ENCODE measurements at places on chromosomes 5 and 9. TPM values are rescaled to one million over a fixed set of nuclear protein-coding genes. Genes with fewer than 3 reads are reported as not detected.

GRCh38 chr9:18433620-18434019, 40.3 kb upstream of the ADAMTSL1 start:
- DNase-seq, result no peak

DNA sequence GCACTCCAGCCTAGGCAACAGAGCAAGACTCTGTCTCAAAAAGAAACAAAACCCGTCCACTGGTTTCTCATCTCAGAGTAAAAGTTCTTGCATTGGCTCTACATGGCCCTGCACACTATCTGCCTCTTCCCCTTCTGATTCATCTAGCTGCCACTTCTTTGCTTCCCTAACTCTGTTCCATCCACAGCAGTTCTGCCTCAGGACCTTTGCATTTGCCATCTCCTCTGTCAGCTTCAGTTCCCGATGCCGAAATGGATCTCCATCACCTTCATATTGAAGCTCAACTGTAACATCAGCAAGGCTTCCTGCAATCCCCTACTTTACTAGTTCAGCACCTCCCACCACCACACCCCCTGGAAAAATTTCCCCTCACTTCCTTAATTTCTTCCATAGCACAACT, 1.2 kb upstream of the PIGO start:
- DNase-seq, result no peak

Gene STKLD1
- total RNA-seq, result 6.8 TPM

Gene ARL14EPL
- not detected for total RNA-seq

GRCh38 chr5:53302529-53302928, 177.9 kb upstream of the FST start:
- DNase-seq, result no peak

Gene CTNNA1
- 149 TPM for total RNA-seq

Gene ISL1
- not detected for total RNA-seq

DNA sequence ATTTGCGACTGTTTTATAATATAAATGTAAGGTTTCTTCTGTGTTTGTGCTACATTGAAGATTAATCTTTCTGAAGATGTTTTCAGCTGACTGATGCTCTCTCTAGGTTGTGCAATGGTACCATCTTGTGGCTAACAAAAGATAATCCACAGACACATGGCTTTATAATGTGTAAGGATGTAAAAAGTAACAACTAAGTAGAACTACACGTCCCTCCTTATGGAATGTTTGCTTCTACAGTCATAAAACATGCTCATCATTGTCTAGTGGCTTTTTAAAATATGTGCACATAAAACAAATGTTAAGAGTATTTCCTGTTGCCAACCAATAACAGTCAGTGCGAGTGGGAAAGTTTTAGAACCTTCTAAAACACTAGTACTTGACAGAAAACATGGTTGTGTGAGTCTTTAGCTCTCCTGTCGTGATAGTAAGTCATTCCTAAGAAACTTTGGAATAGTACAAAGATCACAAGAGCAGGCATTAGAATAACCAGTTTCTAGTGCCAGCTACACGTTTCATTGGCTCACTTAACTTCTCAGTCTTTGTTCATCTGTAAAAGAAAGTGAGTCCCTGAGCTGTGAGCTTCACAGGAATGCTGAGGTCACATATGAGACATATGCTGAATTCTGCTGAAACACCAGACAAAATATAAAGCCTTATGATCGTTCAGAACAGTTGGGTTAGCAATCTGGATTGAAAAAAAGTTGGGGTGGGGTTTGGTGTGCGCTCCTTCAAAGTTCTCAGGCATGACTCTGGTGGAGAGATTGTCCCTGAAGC, 75.7 kb upstream of the GLIS3 start:
- DNase-seq, result no peak

DNA sequence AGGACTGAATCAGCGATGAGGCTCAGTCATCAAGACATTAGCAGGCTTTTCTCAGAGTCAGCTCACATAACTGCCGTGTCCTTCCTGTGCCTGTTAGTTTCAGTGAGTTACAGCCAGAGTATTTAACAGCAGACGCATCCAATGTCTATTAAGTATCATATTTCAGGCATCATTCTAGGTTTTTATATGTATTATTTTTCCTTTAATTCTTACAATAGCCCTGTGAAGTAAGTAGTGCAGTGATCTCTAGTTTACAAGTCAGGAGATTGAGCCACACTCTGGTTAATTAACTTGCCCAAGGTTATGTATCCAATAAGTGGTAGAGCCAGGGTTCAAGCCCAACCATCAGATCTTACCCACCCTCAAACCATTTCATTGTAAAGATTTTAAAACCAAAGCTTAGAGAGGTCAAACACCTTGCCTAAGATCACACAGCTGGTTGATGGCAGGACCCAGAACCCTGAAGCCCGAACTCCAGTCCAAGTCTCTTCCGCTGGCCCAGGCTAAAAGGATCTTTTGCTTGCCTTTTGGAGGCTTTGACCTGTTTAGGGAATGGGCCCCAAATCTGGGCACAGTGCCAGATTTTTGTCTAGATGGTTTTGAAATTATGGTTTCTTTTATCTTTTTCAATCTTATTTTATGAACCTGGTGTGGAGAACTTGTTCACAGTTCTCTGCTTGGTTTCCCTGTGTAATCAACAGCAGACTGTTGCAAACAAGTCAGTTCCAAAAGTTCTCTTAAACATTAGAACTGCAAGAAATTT, 261.2 kb upstream of the CLINT1 start:
- no peak for DNase-seq

DNA sequence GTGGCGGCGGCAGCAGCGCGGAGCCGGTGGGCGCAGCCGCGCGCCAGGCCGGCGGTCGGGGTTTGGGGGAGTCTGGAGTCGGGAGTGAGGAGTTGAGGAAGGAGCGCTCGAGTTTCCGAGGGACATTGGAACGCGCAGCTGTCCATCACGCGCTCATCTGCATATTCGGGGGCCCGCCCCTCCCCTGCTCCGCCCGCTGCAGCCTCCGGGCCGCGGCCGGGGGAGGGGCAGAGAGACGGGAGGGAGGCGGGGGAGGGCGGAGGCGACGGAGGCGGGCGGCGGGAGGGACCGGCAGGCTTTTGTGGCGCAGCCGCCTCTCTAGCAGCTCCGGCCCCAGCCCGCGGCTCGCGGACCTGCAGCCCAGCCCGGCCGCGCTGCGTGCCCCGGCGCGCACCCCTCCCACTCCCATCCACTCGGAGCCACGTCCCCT, at the start of gene IRX2:
Gene IRX2, minus strand, starts transcription at position 86 of the 430 bp plus-strand sequence. CDS start 264 bp downstream, outside the sequence.
- DNase-seq, result no peak

Gene AGXT2
- not detected for total RNA-seq

GRCh38 chr5:137078171-137078665, 420.9 kb downstream of the SPOCK1 start:
- no peak for DNase-seq

DNA sequence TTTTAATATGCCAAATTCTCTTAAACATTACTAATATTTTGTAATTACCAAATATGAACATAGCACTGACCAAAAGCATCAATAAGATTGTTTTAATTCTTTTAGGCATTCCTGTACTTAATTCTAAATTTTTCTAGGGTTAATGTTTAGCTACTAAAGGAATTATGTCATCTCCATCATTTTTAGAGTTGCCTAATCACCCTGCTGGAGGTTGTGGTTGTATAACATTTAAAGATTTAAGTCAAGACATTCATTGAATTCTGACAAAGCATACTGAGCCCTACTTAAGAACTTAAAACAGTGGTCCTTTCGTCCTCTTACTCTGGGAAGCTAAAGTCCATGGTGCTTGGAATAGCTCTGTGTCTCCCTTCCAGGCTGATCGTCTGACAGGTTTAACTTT, 28.1 kb upstream of the DAB2 start:
- DNase-seq, result no peak

GRCh38 chr5:149240354-149240998, 31.2 kb upstream of the AFAP1L1 start:
- DNase-seq, result no peak

- DNase-seq, result no peak
Observed at GRCh38 chr5:169538944-169539343, 44.6 kb upstream of the SPDL1 start.

DNA sequence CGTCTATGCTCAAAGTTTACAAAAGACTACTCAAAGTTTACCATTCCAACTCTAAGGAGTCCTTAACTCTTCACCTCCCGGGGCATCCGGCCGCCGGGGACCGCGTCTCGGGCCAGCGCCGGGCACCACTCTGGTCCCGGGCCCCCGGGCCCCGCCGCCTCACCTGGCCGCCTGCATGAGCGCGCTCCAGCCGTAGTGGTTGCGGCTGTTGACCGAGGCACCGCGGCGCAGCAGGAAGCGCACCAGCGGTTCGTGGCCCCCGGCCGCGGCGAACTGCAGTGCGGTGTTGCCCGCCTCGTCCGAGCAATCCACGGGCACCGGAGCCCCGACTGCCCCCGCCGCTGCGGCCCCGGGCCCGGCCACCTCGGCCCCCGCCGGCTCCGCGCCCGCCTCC, 388 bp downstream of the ANKS6 start:
- no peak for DNase-seq

Gene MYOZ3
- total RNA-seq, result 3.5 TPM

Gene SHISAL2B
- total RNA-seq, result not detected

DNA sequence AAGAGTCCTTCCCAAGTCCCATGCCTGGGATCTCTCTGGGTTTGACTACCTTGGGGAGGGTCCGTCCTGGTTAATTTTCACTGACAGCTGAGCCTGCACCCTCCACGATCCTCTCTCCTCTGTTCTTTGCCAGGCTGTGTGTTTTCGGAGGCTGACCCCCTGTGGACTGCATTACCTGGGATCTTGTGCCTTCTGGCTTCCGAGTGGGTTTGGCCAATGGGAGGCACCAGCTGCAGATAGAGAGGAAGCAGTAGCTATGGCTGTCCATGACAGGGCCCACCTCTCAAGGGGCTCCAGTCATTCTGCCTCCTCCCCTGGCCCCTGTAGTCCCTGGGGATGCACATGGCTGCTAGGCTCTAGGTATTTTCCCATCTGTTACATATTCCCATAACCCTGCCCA, 285.0 kb downstream of the DMRT2 start:
- DNase-seq, result no peak

DNA sequence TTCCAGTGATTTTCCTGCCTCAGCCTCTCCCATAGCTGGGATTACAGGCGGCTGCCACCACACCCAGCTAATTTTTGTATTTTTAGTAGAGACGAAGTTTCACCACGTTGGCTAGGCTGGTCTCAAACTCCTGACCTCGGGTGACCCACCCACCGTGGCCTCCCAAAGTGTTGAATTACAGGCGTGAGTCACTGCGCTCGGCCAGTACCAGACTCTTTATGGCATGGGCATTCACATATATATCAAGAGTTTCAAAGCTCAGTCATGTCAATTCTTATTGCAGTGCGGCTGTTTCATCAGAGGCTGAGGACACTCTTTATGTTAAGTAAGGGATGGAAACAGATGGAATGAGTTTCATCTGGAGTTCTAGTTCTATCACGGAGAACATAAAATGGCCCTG, 315.2 kb upstream of the CDH6 start:
- no peak for DNase-seq

Gene CTSV
- total RNA-seq, result 0.53 TPM
